ENCODE measurements at places on chromosomes 3 and 15.
A peak's percentile ranks its signal among the peaks of the same experiment; 100 is the strongest.

DNA sequence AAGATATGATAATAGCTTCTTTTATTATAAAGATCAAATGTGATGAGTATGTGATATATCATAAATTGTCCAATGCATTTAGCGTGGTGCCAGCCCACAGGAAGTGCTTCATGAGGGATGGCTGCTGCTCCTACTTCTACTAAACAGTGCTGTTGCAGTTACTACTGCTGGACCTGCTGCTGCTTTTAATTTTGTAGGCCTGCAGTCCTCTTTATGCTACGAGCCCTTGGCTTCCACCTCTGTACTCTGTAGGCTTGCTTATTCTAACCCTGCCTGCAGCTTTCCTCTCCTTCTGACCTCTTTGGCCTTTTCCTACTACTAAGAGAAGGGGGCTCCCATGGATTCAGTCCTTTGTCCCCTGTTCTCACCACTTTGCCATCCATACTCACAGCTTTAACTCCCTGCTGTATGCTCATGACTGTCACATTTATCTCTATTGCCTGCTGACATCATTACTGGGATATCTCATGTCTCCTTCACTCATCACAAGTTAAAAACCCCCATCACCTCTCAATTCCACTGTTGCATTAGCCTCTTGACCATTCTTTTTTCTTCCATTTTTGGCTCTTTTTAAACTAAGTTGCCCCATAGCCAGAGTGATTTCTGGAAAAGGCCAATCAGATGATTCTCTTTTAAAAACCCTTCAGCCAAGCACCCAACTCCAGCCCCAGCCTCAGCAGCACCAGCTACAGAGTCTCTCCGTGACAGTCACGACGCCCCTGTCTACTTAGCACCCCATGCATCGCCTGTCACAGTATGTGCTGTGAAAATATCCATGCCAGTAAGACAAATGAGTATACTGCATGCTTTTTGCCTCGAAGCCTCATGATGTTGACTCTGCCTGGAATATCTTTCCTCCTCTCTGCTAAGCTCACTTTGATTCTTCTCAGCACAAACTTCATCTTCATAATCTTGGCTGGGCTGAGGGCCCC, 56.3 kb downstream of the PLCL2 start:
- DNase-seq, result no peak

DNA sequence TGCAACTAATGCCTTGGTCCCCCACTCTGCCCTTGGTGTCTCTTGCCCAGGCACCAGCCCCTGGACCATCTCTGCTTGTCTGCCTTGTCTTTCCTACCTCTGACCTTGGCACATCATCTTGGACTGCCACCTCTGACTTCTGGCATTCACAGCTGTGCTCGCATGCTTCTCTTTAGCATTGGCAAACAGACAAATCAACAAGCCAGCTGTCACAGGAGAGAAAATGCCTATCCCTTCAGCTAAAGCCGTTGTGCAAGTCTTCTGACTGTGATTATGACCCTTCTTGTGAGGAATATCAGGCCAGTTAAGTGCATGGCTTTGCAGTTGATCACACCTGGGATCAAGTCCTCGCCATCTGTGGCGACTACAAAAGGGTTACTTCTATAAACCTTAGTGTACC, 84.6 kb downstream of the PRICKLE2 start:
- DNase-seq, result no peak

- DNase-seq, result peak; percentile 90
Observed at GRCh38 chr3:134462331-134462941, 23.3 kb downstream of the ANAPC13 start.

- DNase-seq, result peak; percentile 24
Observed at GRCh38 chr3:15470849-15471248, 43.5 kb downstream of the EAF1 start.

- DNase-seq, result no peak
Observed at GRCh38 chr3:195059471-195060216, 211.3 kb downstream of the XXYLT1 start.

Data from fibroblast of skin of scalp (primary cell).